Heart left ventricle (tissue), 16 donors: ENCODE measurements at places on chromosomes 5 and 9. TPM values are rescaled to one million over a fixed set of nuclear protein-coding genes. Genes with fewer than 3 reads are reported as not detected.

DNA sequence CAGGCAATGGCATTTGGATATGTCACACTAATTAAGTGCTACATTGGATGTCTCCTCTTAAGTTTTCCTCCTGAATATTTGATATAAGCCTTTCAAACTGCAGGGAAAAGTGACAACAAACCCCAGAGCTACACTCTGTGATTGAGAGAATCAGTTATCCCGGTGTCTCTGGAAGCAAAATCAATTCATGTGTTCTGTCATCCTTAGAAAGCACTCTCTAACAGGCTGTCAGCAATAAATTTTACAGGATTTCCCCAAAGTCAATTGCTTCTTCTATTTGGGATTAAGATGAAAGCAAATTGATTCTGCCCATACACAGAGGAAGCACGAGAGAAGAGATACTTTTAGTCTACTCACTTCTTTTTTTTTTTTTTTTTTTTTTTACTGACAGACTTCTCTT lies 332.4 kb downstream of the CDH18 start:
- no peaks in the 10 kb centered on the region for H3K4me1 ChIP-seq
- H3K27ac ChIP-seq = no peak overlapping the region
- H3K27me3 ChIP-seq = no peaks in the 10 kb centered on the region
- DNase-seq = no peak
- no peak overlapping the region for H3K4me3 ChIP-seq

GRCh38 chr5:18027241-18027867 lies 393.1 kb downstream of the TAF11L14 start:
- DNase-seq = no peak
- H3K36me3 ChIP-seq = no peaks in the 10 kb centered on the region
- no peaks in the 10 kb centered on the region for H3K4me1 ChIP-seq
- no peak overlapping the region for H3K27ac ChIP-seq
- H3K27me3 ChIP-seq = no peaks in the 10 kb centered on the region

GRCh38 chr9:83372957-83373356 lies 165.2 kb downstream of the FRMD3 start:
- no peak overlapping the region for H3K27ac ChIP-seq
- no peak for DNase-seq
- H3K27me3 ChIP-seq = no peaks in the 10 kb centered on the region
- H3K36me3 ChIP-seq = no peaks in the 10 kb centered on the region
- H3K4me3 ChIP-seq = no peak overlapping the region

- DNase-seq = no peak
- no peaks in the 10 kb centered on the region for H3K36me3 ChIP-seq
- H3K4me1 ChIP-seq = no peaks in the 10 kb centered on the region
- no peaks in the 10 kb centered on the region for H3K27me3 ChIP-seq
- H3K4me3 ChIP-seq = no peak overlapping the region
- H3K27ac ChIP-seq = no peak overlapping the region
These were observed 82.6 kb upstream of the ADAMTS19 start for GRCh38 chr5:129377504-129377903.

DNA sequence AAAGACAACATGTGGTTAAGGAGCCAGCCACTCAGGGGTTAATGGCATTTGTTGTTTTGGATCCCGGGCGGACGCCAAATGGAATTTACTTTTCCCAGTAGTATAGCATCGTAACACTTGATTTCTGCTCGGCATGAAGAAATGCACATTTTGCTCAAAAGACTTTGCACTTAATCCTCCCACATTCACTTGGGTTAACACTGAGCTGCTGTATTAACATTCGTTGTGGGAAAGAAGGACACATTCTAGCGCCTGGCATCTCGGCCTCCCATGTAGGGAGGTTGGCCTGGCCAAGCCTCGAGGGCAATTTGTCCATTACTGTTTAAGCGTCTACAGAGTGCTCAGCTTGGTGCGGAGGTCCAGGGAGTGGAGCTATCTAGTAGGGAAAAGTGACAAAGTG lies 32.3 kb upstream of the INSYN2B start:
- DNase-seq = no peak
- no peak overlapping the region for H3K4me3 ChIP-seq
- H3K27ac ChIP-seq = no peak overlapping the region
- no peaks in the 10 kb centered on the region for H3K36me3 ChIP-seq
- H3K27me3 ChIP-seq = peaks cover under 1% of the 10 kb centered on the region
- no peaks in the 10 kb centered on the region for H3K4me1 ChIP-seq

SPATA31E1 gene
- polyA plus RNA-seq = not detected

- H3K4me3 ChIP-seq = no peak overlapping the region
- no peaks in the 10 kb centered on the region for H3K36me3 ChIP-seq
- DNase-seq = no peak
- no peaks in the 10 kb centered on the region for H3K27me3 ChIP-seq
These were observed 81.1 kb downstream of the SAXO1 start for GRCh38 chr9:18951936-18952335.

DNA sequence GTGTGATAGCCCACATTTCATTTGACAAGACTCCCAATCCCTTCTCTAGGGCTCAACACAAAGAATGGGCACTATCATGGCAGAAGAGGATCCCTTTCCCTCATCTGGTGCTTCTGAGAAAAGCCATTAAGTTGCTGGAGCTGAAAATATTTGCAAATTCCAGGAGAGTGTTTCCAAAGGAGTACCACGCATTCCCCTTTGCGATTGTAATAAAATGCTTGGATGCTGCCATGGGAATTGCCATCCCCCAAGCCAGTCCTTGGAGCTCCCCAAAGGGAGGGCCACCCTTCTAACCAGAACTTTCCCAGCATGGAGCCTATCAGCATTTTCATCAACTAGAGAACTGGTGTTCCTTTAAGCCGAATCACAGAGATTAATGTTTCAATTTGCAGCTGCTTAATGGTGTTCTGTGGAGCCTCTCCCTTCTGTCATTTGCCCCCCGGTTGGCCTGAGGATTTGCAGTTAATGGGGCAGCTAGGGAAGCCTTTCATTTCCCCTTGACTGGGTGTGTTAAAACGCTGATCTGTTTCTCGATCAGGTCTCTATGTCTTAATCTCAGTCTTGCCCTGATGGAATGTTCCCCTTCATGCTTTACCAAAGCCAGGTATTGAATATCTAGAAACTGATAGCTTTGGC lies 133.0 kb downstream of the ENC1 start:
- no peaks in the 10 kb centered on the region for H3K36me3 ChIP-seq
- H3K27me3 ChIP-seq = no peaks in the 10 kb centered on the region
- H3K4me3 ChIP-seq = no peak overlapping the region
- H3K4me1 ChIP-seq = peaks cover under 1% of the 10 kb centered on the region
- no peak overlapping the region for H3K27ac ChIP-seq
